ENCODE measurements at places on chromosomes 3 and 15.
A peak's percentile ranks its signal among the peaks of the same experiment; 100 is the strongest.

DNA sequence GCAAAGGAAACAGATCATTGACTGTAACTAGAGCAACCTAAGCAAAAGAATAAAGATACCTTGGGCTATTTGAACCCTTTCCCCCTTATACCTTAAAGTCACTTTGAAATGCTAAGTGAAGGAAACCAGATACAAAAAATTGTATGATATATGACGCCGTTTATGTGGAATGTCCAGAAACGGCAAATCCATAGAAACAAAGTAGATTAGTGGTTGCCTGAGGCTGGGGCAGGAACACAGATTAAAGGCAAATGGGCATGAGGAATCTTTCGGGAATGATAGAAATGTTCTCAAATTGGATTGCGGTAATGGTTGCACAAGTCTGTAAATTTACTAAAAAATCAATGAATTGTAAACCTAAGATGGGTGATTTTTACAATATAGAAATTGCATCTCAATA, 160.1 kb upstream of the CCDC54 start:
- DNase-seq: no peak

DNA sequence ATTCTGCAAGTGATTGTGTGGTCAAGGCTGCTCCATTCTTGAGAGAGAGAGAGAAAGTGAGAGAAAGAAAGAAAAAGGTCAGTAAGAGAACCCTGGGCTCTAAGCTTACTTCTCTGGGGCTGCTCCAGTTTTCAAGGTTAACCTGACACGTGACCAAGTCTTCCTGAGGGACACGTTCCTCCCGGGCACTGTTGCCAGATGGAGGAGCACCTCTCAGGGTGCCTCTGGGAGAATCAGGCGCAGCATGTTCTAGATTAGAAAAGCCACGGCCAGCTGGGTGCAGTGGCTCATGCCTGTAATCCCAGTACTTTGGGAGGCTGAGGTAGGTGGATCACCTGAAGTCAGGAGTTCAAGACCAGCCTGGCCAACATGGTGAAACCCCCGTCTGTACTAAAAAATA, 60.8 kb downstream of the ITGA11 start:
- DNase-seq: peak; percentile 21

- DNase-seq: no peak
Measured at GRCh38 chr3:29245441-29245840, 35.4 kb upstream of the RBMS3 start.

- DNase-seq: no peak
Measured at GRCh38 chr15:49758456-49758855, 137.6 kb downstream of the DTWD1 start.

DNA sequence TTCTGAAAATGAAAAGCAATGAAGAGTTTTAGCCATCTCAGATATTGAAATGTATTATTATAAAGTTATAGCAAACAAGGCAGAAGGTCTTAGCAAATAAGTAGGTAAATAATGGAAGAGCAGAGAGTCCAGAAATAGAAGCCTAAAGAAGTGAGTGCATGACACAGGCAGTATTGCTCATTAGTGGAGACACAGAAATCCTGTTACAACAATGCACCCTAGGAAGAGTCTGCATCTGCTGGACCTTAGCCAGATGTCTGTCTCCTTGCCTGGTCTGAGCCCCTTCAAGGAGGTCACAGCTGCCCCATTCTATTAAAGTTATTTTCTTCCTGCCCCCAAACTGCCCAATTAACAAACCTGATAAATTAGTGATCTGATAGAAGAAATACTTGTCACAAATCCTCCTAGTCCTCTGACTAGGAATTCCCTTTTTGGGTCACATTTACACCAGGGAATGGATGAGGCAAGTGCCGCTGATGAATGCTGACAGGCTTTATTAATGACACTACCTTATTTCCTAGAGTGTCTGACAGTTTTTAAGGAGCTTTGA, 51.9 kb downstream of the HOMER2 start:
- DNase-seq: no peak

GRCh38 chr15:57495554-57496165, 96.0 kb upstream of the MYZAP start:
- no peak for DNase-seq

- DNase-seq: no peak
Measured at GRCh38 chr3:195033531-195034091, 237.3 kb downstream of the XXYLT1 start.

DNA sequence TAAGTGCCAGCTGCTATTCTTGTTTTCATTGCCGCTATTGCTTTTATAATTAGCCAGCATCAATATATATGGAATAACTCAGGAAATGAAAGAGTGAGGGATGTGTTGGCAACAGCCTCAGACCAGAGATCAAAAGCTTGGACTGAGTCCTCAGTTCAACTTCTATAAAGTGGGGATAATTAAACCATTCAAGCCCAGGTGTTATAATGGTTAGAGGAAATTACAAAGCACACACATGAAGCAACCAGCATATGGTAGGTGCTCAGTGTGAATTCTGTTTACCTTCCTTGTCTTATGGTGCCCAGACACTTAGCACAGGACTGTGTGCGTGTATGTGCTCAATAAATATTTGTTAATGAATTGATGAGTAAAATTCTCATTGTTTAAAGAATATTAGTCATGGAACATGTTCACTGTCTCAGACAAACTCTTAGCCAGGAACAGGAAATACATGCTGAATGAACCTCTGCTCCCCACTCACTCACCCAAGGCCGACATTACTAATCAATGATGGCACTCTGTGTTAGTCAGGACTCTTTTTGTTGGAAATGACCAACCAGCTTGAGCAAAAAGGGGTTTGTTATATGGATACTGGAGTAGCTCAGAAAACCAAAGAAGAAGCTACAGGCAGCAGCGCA, 16.7 kb upstream of the CCDC174 start:
- no peak for DNase-seq

- no peak for DNase-seq
Measured at GRCh38 chr15:48954538-48954937, 9.2 kb downstream of the SHC4 start.

- DNase-seq: no peak
Measured at GRCh38 chr15:59222906-59223550, 16.4 kb downstream of the LDHAL6B start.

GRCh38 chr3:57446318-57446841, 97.8 kb downstream of the DNAH12 start:
- no peak for DNase-seq

GRCh38 chr3:143360244-143360643, 240.7 kb downstream of the CHST2 start:
- no peak for DNase-seq

- DNase-seq: no peak
Measured at GRCh38 chr15:83477172-83477807, 30.1 kb downstream of the SH3GL3 start.

DNA sequence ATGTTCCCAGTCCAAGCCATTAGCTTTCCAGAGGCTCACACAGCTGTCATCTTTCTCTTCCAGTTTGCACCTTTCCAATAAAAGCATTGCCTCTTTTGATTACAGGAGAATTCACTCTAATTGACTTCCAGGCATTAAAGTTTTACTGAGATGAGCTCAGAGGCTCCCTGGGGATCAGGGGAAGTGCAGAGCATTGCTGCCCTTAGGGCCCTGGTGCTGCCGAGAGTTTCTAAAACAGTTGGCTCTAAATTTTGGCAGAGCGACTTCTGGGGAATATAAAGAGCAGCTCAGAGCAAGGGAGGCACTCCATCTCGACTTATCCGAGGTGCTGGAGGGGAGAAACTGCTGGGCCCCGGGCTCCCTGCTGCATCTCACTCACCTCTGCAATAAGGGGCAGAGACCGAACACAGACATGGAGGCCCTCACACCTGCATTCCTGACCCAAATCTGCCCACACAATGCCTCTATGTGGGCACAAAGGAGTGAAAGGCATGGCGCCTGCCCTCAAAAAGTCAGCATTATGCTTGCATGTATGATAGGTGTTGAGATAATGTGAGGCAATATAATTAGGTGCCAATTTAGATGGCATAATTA, 61.7 kb downstream of the SCN11A start:
- no peak for DNase-seq

DNA sequence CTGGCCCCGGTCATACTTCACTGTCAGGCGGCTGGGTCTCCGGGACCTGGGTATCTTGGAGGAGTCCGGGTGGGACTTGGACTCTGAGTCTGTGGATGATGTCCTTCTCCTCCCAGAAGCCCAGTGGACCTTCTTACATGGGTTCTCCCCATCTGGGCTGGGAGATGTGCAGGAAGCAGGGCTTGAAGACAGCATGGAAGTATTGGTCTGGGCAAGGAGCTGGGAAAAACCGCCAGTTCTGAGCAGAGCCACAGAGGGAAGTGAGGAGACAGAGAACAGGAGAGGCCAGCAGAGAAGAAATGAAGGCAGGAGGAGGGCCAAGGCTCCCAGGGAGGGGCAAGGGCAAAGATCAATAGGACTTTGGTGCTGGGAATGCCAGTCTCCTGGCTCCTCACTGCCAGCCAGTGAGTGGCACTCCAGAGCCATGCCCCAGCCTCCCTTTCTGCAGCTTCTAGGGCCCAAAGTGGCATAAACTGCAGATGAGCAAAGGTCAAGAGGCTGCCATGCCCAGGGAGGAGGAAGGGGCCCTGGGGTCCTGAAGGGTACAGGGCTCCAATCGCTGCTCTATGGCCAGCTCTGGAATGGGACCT, at the start of gene PPP1R14D:
TSS of gene PPP1R14D (minus strand) at position 262 of the 590 bp plus-strand sequence. CDS start at position 195, 67 bp downstream.
- no peak for DNase-seq

DNA sequence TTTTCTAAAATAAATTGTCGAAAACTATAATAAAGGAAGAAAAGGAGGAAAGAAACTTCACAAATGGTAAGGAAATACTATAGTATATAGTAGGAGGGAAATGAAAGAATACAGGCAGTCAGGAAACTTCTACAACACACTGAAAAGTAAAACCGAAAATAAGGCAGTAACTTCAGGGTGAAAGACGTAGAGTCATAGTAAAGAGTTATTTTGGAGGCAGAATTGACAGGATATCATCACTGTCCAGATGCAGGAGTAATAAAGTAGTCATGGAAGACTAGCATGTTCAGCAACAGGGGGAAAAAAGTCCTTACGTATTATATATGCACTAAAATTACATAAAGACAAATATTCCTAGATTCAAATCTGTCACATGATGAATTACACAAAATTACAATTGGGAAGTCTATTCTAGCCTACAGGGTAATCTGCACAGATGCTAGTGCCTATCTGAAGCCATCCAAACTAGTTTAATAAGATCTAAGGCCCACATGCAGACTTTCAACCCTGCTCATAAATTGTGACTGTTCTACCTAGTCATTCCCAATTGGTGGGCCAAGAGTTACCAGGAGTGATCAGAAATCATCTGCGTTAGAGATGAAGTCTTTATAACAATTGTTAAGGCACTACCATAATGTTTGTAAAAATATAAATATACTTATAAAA, 14.0 kb downstream of the VPS13C start:
- no peak for DNase-seq

DNA sequence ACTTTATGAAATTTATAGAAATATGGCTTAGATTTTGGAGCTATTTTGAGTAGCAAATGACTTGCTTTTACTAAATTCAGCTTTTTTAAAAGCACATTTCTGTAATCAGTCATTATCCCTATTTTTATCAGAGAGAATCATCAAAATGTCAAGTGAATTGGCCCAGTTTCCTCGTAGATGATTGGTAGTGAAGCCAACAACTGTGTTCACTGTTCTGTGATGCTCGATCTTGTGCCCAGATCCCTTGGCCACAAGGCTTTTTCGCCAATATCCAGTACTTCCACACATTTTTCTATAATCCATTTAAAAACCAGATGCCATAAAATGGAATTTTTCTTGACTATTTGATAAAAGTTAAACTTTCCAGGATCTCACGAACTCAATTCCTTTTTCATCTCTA, 336.5 kb downstream of the ZNF385D start:
- DNase-seq: no peak

- no peak for DNase-seq
Measured at GRCh38 chr15:71752604-71753289, 57.6 kb upstream of the NR2E3 start.

GRCh38 chr3:120410541-120410940, 40.3 kb downstream of the FSTL1 start:
- DNase-seq: no peak

DNA sequence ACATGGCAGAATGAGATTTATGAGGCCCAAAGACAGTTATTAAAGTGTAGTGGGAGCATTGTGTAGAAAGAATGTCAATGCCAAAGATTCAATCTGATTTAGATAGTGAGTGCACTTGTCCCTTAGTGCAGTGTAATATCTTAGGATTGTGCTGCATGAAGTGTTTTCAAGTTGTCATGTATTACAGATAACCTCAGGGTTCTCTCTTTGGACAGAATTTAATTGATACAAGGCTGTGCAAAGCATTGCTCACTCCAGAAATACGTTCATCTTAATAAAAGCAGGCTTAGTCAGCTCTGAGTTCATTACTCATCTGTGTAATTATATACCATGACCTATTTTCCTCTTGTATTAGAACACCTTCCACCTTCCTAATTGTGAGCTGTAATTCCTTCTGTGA, 16.0 kb upstream of the GPR171 start:
- DNase-seq: no peak

DNA sequence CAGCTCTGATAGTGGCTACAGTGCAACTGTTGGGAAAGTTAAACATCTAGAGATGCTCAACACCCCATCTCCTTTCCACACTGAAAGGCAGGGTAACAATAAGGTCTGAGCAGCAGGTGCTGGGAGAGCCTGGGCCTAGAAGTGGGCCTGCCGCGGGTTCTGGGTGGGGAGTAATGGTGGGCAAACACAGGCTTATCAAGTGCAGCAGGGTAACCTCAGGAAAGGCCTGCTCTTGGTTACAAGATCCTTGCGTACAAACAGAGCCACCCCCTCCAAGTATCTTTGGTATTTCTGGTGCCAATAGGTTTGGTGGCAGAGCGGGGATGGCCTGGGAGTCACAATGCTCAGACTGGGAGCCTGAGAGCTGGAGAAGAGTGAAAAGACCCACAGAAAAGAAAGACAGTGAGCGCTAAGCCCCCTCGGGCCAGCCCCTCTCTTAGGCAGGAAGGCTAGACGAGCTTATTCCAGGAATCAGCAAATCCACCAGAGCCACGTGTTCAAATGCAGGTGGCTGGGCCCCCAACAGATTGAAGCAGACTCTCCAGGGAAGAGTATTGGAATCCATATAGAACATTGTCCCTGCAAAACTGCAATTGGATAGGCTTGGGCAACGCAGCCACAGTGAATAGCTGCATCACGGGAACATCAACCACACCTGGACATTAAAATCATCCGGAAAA, 2.7 kb downstream of the IQSEC1 start:
- no peak for DNase-seq

DNA sequence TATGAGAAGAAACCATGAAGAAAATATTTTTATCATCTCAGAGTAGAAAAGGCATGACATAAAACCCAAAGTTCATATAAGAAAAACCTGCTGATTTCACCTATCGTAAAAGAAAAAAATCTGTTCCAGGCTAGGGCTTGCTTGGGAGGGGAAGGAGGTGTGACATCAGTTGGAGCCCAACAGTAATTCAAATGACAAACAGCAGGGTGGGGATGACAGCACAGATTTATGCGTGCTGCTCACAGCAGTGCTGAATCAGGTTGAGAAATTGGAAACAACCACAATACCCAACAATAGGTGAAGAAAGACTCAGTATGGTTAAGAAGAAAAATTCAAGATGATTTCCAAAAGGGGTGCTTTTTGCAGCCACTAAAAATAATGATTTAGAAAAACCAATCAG, 172.4 kb downstream of the PDE8A start:
- no peak for DNase-seq

GRCh38 chr15:55912982-55913381, 80.4 kb downstream of the NEDD4 start:
- DNase-seq: no peak

- no peak for DNase-seq
Measured at GRCh38 chr3:128293930-128294329, 140.6 kb downstream of the EEFSEC start.
